ENCODE measurements at places on chromosomes 1 and 21.

- DNase-seq = no peak
These were observed 767.0 kb downstream of the MRPL39 start for GRCh38 chr21:24840287-24840686.

GRCh38 chr1:156014829-156015228 is 5.9 kb downstream of the SSR2 start:
- no peak for DNase-seq

DNA sequence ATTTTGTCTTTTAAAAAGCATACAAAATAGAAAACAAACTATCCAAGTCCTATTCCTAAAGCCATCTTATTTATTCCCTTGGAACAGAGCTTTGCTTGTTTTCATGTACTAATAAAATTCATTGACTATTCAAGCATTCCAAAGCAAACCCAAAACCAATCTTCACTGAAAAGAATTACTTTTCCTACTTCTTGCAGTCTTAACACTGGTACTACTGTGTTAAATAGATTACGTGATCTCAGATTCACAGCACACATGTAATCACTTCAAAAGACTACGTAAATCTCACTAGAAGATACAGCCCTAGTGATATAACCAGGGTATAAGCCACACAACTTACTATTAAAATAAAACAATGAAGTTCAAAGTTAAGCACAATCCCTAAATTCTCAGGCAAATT is 39.0 kb downstream of the ZZZ3 start:
- no peak for DNase-seq

DNA sequence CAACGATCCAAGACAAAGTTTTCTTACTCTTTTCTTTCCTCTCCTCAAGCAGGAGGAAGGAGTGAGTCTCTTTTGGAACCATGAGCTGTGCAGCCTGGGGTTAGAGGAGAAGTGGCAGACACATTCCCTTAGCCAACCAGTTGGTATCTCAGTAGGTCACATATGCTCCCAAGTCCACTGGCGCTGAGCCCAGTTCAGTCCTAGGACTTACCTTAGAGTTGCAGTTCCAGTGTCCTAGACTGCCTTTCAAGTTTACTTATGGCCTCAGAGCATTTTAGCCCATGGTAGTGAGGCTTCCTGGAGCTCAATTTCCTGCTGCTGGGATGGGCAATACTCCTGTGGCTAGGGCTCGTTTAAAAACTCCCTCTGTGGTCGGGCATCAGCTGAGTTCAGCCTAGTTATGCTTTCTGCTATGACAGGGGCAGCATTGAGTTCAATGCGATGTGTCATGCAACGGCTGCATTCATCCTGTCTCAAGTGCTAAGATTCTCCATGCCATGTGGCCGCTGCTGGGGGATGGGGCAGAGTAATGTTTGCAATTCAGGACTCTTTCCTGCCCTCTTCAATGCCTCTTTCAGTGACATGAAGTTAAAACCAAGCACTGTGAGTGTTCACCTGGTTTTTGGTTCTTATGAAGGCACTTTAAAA is 103.8 kb downstream of the LRRC7 start:
- DNase-seq = no peak
